ENCODE measurements at places on chromosomes 7 and 10.

DNA sequence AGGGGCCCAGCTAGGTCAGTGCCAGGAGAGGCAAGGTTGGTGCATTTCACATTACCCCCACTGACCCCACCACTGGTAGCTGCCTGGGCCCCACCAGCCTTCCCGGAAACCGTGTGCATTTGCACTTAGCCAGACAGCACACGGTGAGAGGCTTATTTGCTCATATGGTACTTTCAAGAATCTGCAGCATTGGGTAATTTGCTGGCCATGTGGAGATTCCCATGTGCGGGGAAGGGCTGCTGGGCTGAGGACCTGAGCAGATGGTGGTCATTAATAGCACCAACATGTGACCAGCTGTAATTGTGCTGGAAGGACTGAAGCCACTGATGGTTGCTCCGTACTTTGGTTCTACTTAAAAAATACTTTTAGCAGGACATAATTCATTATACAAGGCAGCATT is 323.8 kb downstream of the DPP6 start:
- no peak for DNase-seq
- no peaks in the 10 kb centered on the region for H3K36me3 ChIP-seq
- no peaks in the 10 kb centered on the region for H3K27me3 ChIP-seq
- H3K27ac ChIP-seq = no peak overlapping the region
- no peak overlapping the region for H3K4me3 ChIP-seq

- H3K4me1 ChIP-seq = peaks cover 57% of the 10 kb centered on the region
- no peak overlapping the region for H3K4me3 ChIP-seq
- peaks cover 16% of the 10 kb centered on the region for H3K36me3 ChIP-seq
- H3K27ac ChIP-seq = no peak overlapping the region
- DNase-seq = no peak
Measured at GRCh38 chr7:96306385-96307125, 15.3 kb downstream of the SLC25A13 start.

DNA sequence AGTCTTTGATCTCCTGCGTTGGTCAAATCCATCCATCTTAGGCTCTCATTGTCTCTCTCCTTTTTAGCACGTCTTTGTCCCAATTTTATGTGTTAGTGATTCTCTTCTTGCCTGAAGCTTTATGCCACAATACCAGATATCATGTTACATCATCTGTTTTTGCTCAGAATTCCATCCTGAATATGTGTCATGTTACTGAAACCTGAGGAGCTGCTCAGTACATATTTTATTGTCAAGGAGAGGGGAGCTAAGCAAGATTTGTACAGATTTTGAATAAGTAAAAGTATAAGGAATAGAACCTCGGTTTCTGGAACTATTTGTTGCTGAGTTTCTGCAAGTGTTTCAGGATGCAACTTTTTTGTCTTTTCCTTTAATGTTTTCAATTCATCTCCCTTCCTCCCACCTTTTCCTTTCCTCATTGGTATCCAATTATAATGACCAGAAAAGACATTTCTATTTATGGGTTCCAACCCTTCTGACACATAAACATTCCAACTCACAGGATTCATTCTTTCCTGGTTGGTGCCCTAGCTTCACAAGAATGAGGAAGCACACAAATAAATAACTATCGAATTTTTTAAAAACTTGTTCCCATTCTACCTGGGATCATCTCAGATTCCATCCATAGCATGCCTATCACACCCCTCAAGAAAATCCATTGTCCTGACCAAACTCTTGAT is 291.8 kb downstream of the CRPPA start:
- H3K4me3 ChIP-seq = no peak overlapping the region
- no peak overlapping the region for H3K27ac ChIP-seq
- H3K27me3 ChIP-seq = no peaks in the 10 kb centered on the region
- DNase-seq = no peak
- no peaks in the 10 kb centered on the region for H3K4me1 ChIP-seq

DNA sequence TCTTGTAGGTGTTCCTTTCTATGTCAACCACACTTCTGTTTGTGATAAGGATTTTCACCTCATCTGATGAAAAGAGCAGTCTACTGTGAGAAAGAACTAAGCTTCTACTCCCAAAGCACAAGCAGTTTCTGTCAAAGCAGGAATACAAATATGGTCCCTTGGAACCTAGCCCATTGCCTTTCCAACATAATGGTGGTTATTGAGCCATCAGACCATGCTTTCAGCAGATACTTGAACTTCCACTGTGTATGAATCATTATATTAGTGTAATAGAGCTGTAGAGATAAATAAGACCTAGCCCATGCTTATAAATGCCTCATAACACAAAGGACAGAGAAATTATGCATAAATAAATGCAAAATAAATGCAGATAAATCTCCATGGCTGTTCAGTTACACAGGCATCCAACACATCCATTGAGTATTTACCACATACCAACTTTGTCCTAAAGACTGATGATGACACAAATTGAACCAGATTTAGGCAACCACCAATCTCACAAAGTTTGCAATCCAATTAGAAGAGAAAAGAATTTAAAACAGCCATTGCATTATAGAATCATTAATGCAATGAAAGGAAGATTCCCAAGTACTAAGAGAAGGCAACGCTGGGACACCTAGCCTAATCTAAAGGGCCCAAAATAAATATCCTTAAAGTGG is 729.4 kb upstream of the C7orf33 start:
- H3K27me3 ChIP-seq = no peaks in the 10 kb centered on the region
- no peak for DNase-seq
- no peak overlapping the region for H3K4me3 ChIP-seq
- no peak overlapping the region for H3K27ac ChIP-seq

- no peak for DNase-seq
- no peaks in the 10 kb centered on the region for H3K27me3 ChIP-seq
- H3K36me3 ChIP-seq = no peaks in the 10 kb centered on the region
- no peak overlapping the region for H3K4me3 ChIP-seq
- peaks cover 1% of the 10 kb centered on the region for H3K4me1 ChIP-seq
Measured at GRCh38 chr7:4086723-4087122, 595.4 kb upstream of the FOXK1 start.

- H3K36me3 ChIP-seq = no peaks in the 10 kb centered on the region
- no peak for DNase-seq
- no peak overlapping the region for H3K4me3 ChIP-seq
- H3K4me1 ChIP-seq = peaks cover 7% of the 10 kb centered on the region
Measured at GRCh38 chr10:99906470-99906869, 103.3 kb downstream of the DNMBP start.

- H3K27ac ChIP-seq = no peak overlapping the region
- H3K4me3 ChIP-seq = no peak overlapping the region
- no peak for DNase-seq
- no peaks in the 10 kb centered on the region for H3K4me1 ChIP-seq
- H3K36me3 ChIP-seq = no peaks in the 10 kb centered on the region
- no peaks in the 10 kb centered on the region for H3K27me3 ChIP-seq
Measured at GRCh38 chr10:59064080-59064692, 112.3 kb upstream of the PHYHIPL start.

DNA sequence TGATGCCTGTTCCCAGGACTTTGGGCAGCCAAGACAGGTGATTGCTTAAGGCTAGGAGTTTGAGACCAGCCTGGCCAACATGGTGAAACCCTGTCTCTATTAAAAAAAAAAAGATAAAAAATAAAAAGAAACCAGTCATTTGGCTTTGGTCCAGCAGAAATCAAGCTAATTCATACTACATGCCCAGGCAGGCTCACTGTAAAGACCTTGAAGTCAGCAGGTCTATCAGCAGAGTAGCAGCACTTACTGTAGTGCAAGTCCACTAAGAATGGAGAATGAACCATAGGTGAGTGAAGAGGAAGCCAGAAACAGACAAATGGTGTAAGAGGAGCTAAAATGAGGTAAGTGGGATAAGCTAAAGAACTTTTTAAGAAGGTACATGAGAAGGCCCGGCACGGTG is 24.7 kb downstream of the PSPH start:
- H3K4me1 ChIP-seq = peaks cover under 1% of the 10 kb centered on the region
- no peak overlapping the region for H3K4me3 ChIP-seq
- H3K27ac ChIP-seq = no peak overlapping the region
- no peak for DNase-seq

DNA sequence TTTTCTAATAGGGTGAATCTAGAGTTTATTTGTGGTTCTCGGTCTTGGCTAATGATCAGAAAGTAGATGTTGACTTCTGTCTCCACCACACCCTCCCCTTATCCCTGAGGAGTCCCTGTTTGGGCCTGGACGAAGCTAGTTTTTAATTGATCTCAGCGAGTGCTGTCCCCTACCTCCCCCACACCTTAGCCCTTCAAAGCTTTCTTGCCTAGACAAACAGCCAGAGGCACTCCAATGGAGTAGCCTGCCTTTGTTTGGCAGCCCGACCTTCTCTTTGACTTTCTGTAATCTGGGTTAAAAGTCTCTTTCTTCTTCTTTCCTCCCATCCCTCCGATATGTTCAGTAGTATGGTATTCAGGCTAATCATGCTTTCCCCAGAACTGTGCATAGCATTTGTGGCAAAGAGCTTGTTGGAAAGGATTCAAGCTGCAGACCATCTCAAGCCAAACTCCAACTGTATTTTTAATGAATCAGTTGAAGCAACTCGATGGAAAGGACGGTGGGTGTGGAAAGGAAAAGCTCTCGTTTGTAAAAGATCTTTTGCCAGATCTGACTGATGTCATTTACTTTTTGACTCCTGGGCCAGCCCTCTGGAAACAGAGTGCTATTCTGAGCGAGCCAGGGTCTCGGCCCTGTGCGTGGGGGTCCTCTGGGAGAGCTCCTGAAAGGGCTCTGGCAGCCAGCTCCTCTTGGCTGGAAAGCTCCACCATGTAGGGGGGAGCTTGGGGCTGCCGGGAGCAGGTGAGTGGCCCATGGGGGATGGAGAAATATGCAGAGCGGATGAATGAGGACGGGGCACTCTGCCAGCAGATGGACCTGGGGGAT is 4.5 kb downstream of the FAM180A start:
- no peak overlapping the region for H3K4me3 ChIP-seq
- no peaks in the 10 kb centered on the region for H3K4me1 ChIP-seq
- H3K36me3 ChIP-seq = no peaks in the 10 kb centered on the region
- no peaks in the 10 kb centered on the region for H3K27me3 ChIP-seq

DNA sequence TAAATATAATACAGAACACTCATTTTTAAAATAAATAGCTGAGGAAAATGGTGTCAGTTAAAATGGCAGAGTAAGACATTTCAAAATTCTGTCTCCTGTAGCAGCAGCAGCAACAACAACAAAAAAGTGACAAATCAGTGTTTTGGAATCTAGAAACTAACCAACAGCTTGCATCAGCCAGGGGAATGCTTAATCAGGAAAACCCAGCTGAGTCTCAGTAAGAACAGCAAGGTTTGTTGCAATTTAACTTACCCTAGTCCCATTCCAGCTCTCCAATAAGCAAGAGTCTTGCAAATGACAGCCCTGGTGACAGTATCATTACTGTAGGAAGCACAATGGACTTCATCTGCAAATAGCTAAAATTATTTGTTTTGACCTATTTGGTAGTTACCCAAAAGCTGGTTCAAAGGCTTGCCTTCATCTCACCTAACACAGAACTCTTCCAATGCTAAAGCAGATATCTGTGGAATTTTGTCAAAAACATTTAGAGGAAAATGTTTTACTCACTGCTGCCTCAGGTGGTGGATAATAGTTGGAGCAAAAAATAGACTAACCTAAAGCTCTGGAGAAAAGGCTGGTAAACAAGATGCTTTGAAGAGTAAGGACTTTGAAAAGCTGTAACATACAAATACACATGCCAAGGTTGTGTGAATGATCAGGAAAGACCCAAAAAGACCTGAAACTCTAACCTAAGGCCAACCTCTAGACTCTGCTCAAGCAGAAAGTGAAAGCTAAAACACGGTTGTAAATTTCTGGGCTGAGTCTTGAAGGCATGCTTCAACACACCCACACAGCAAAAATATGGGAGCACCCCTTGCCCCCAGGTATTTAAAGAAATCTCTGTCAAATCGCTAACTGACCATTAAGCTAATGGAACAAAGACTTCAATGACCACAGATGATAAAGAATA is 9.9 kb upstream of the ARHGAP22 start:
- no peaks in the 10 kb centered on the region for H3K36me3 ChIP-seq
- H3K27me3 ChIP-seq = peaks cover 48% of the 10 kb centered on the region
- no peaks in the 10 kb centered on the region for H3K4me1 ChIP-seq
- no peak overlapping the region for H3K27ac ChIP-seq

DNA sequence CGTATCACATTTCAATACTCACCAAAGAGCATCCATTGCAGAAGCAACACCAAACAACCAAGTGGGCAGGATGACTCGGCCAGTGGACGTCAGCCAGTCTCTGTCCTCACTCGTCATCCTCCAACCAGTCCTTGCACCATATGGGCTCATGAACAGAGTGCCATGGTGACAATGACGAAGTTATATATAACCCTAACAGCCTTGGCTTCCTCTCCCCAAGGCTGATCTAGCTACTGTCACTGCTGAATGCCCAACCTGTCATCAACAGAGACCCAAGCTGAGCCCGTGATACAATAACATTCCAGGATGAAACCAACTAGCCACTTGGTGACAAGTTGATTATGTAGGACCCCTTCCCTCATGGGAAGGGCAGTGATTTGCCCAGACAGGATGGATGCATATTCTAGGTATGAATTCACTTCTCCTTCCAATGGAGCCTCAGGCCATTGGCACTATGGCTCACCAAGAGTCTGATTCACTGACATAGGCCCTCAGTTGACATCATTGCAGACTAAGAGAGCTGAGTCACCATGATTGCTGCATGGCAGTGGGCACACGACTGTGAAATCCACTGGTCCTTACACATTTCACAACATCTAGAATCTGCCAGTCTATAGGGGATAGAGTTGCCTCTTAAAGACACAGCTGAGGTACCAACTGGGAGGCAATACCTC is 26.3 kb upstream of the PPIF start:
- peaks cover 84% of the 10 kb centered on the region for H3K4me1 ChIP-seq
- peaks cover 17% of the 10 kb centered on the region for H3K36me3 ChIP-seq

- no peaks in the 10 kb centered on the region for H3K36me3 ChIP-seq
- no peak overlapping the region for H3K4me3 ChIP-seq
- H3K4me1 ChIP-seq = peaks cover 4% of the 10 kb centered on the region
- no peak overlapping the region for H3K27ac ChIP-seq
- no peak for DNase-seq
Measured at GRCh38 chr7:94431619-94432280, 37.1 kb downstream of the COL1A2 start.

DNA sequence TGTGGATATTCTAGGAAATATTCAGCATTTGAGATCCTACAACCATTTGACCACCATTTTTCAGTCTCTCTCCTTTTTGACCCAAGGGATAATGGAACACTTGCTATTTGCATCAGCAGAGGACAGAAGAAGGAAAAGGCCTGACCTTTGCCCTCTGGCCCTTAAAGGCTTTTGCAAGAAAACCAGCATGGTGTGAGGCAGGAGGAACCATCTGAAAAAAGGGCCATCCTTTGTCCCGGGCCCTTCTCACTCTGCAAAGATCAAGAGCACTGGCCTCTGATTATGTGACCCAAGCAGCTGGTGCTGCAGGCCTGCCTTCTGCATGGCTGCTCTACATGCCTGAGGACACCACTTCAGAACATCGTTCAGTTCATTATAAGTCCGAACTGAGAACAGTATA is 133.3 kb upstream of the STK17A start:
- DNase-seq = no peak
- no peak overlapping the region for H3K27ac ChIP-seq
- H3K27me3 ChIP-seq = peaks cover 11% of the 10 kb centered on the region
- no peak overlapping the region for H3K4me3 ChIP-seq
- no peaks in the 10 kb centered on the region for H3K36me3 ChIP-seq

- no peak for DNase-seq
- H3K27ac ChIP-seq = no peak overlapping the region
- no peaks in the 10 kb centered on the region for H3K36me3 ChIP-seq
- peaks cover 3% of the 10 kb centered on the region for H3K4me1 ChIP-seq
- H3K4me3 ChIP-seq = no peak overlapping the region
- H3K27me3 ChIP-seq = peaks cover 11% of the 10 kb centered on the region
Measured at GRCh38 chr10:119025336-119025735, 4.2 kb upstream of the NANOS1 start.
